Cardiac fibroblast (primary cell): ENCODE measurements at places on chromosomes 7 and 10.

DNA sequence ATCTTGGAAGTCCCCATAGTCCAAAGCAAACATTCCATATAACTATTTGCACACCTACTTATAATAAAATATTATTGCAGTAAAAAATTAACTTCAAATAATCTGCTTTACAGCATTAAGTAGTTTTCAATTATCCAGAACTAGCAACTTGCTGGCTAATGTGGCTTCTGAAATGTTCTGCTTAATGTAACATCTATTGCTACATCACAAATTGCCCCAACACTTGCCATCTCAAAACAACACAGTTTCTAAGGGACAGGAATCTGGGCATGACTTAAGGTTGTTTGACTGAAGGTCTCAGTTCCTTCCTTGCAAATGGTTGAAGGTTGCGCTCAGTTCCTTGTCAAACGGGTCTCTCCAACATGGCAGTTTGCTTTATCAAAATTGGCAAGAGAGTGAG lies 378.5 kb upstream of the SEMA3C start:
- no peak for DNase-seq

DNA sequence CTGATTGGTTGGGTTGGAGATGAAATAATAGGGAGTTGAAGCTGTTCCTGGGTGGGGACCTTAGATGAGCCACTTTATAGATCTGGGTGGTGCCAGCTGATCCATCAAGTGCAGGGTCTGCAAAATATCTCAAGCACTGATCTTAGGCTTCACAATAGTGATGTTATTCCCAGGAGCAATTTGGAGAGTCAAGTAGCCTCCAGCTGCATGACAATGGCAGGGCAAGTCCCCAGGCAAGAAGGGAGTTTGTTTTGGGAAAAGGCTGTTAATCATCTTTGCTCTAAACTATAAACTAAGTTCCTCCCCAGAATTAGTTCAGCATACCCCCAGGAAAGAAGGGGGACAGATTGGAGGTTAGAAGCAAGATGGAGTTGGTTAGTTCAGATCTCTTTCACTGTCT lies 47.7 kb upstream of the WAPL start:
- DNase-seq, result no peak

DNA sequence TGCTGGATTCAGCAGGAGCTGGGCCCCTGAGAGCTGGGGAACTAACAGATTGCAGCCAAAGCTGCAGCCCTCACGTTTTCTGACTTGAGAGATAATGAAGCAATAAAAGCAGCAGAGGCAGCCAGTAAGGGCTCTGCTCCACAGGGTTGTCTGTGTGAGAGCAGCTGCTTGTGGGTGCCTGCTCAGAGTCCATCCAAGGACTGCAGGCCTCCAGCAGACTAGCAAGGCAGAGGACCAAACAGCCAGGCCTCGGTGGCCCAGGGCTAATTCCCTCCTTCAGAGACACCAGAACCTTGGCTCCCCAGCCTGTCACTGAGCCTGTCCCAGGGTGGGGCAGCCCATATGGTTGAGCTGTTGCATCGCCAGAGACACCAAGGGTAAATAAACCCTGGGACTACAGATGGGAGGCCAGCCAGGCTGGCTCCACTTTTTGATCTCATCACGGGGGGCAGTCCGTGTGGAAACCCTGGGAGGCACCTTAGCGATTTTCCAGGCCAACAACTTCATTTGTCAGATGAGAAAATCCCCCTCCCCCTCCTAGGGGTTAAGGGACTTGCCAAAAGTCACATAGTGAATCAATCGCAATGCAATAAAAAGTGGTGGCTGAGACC lies 229.2 kb downstream of the WDR11 start:
- DNase-seq, result no peak

DNA sequence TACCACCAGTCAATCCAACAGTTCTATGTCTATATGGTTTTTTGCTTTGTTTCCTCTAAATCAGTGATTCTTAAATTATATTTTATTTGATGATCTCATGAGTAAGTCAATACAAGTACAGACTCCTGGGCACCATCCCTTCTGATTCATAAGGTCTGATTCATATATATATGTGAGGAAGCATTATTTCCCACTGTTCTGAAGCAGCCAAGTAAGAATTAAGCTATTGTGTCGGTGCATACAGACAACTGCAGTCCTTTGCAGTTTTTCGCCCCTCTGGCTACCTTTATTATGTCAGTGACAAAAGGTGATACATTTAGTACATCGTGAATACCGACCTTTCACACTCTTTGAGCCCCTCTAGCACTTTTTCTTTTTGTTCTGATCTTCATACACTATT lies 1079.6 kb upstream of the C7orf33 start:
- peak; percentile 87 for DNase-seq

- DNase-seq, result no peak
These were observed 49.0 kb downstream of the ZNF92 start for GRCh38 chr7:65422670-65423069.

- no peak for DNase-seq
These were observed 149.9 kb upstream of the COL1A2 start for GRCh38 chr7:94244760-94245159.

DNA sequence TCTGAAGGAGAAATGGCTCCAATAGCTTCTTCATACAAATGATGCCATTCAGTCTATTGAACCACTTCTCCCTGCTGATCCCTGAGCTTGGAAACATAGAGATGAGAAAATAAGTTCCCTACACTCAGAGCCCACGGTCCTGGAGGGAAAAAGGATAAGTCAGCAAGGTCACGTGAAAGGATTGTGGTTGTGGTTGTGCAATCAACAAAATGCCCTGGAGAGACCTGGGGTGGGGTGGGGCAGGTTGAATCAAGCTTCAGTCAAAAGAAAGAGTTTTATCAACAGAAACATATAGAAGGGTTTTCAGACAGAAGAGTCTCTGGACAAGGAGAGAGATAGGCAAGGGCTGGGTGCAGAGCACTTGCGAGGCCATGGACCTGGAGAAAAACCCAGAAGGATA lies 30.1 kb downstream of the C10orf90 start:
- peak; percentile 36 for DNase-seq

DNA sequence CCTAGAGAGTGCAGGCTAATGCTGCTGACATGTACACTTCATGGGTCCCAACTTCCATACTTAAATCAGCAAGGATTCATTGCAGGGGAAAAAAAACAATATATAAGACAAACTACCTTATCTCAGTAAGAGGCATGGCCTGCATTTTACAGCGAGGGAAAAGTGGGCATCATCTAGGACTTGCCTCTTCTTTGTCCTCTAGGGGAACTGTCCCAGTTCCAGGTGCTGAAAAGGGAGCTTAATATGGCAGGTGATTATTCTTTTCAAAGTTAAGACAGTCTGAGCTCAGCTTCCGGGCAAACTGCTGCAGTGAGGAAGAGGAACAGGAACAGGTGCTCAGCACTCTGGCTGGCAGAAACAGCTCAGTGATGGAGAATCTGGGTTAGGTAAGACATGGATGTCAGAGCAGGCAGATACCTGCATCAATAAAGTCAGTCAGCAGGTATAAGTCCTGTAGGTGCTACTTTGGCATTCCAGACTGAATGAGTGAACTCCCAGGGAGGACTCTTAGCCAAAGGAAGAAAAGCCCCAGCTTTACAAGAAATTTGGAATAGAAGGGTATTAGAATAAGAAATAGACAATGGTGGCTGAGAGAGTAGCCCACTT lies 147.2 kb downstream of the TMEM178B start:
- no peak for DNase-seq

DNA sequence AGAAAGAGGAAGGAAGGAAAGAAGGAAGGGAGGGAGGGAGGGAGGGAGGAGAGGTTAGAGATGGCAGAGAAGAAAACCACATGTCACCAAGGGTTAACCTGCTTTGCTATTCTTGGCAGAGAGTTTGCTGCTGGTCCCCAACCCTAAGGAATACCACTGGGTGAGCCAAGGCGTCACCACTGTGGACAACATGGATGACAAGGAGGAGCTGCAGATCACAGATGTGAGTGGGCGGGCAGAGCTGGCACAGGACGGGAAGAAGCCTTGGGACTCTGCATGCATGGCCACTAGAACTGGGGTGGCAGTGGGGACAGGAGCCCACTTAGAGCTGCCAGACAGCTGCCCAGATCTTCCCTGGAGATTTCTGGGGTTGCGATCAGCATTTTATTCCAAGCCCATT lies 17.2 kb upstream of the MYH16 start:
- DNase-seq, result no peak

- peak; percentile 22 for DNase-seq
These were observed 19.6 kb upstream of the FAM25A start for GRCh38 chr10:87000491-87000890.

DNA sequence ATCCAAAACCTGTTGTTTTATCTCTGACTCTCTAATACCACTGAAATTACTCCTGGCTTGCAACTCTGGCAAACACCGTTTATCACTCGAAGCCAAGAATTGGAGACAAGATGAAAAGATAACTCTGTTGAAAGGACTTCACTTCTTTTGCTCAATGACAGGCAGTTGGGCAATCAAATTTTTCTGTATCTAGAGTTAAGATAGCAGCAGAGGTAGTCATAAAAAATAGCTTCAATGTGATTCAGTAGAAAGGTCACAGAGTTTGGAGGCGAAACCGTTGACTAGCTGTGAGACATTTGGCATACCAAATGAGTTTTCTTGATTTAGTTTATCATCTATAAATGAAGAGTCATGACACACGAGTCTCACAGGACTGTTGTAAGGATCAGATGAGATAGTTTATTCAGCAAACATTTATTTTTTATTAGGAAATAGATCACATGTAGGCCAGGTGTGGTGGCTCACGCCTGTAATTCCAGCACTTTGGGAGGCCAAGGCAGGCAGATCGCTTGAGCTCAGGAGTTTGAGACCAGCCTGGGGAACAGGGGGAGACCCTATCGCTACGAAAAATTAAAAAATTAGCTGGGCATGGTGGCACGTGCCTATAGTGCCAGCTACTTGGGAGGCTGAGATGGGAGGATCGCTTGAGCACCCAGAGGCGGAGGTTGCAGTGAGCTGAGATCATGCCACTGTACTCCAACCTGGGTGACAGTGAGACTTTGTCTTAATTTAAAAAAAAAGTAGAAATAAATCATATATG lies 23.6 kb downstream of the AKR1B1 start:
- DNase-seq, result peak; percentile 64

GRCh38 chr10:21300551-21300950 lies 224.9 kb downstream of the SKIDA1 start:
- no peak for DNase-seq

DNA sequence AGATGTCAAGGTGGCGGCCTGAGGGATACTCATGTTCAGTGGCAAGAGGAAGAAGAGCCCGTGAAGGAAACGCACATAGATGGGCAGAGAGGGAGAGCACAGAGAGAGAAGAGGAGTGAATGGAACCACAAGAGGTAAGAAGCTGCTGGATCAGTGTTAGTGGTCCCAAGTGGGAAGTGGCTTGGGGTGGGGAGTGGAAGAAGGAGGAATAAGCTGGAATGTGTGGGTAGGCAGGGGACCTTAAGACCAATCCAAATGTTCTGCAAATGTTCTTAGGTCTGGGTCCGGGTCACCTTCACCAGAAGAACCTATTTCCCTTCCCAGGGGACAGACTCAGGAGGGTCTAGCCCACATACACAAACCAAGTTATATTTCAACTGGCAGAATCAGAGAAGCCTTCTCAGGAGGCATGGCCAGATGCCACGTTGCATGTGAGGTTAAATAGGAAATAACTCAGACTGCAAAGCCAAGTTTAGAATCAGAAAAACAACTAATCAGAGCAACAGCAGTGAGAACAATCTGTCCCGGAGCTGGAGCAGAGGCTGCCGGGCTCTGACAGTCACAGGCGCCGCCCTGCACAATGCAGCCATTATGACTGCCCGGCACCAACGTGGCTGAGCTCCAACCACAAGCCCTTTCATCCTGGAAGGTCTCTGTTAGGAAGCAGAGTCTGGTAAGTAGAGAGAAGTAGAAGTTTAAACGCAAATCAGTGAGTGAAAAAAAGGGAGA lies 78.6 kb upstream of the ARMC3 start:
- DNase-seq, result peak; percentile 64

- DNase-seq, result no peak
These were observed 228.1 kb upstream of the NFE2L3 start for GRCh38 chr7:25923741-25924460.

GRCh38 chr10:107164992-107165391 lies 486 bp upstream of the SORCS1 start:
- no peak for DNase-seq

DNA sequence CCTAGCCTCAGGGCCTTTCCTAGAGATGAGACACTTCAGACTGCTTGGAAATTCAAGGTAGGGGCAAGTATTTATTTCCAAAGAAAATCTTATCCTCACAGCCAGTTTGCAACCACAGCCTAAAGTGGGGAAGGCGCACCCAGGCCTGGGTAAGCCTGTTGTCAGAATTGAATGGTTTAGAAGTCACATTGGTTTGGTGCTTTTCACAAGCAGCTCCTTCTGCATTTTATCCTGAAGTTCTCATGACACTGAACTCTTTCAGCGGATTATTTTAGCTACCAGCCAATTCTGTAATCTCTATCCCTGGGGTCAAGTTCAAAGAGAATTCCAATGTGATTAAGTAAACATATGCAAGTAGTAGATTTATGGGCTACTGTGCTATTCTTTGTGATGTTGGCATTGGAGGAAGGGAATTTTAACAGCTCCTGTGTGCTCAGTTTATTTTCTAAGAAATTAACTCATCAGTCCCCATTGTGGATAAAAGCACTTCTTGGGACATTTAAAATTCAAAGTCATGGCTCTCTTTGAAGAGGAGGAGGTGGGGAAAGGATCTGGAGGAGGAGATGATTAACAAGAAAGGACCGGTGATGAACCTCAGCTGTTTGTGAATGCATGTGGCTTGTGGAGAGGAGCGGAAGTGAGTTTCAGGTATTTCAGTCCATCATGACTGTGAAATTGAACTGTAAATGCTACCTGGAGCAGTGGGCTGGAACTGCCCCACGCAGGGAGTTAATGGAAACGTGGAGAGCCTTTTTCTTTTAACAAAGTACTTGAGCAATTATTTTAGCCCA lies 90.2 kb upstream of the CACUL1 start:
- DNase-seq, result peak; percentile 25

- DNase-seq, result peak; percentile 40
These were observed 372.4 kb downstream of the SUGCT start for GRCh38 chr7:40507166-40507565.

GRCh38 chr7:151687523-151688235 lies 168.0 kb upstream of the RHEB start:
- peak; percentile 94 for DNase-seq

GRCh38 chr7:17402628-17403278 lies 104.3 kb downstream of the AHR start:
- DNase-seq, result peak; percentile 35

GRCh38 chr10:91551856-91552255 lies 81.0 kb downstream of the PPP1R3C start:
- DNase-seq, result peak; percentile 87

DNA sequence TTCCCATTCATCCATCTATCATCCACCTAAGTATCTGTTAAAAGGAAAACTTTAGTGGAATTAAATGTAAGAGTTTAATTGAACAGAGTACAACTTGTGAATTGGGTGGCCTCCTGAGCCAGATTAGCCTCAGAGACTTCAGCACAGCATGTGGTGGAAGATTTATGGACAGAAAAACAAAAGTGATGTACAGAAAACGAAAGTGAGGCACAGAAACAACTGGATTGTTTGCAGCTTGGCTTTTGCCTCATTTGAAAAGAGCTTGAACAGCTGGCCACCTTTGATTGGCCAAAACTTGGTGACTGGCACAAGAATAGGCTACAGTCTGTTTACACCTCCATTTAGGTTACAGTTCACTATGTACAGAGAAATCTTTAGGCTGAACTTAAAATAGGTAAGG lies 1463.4 kb upstream of the CELF2 start:
- no peak for DNase-seq
